ENCODE measurements at places on chromosomes 5 and 9.

- DNase-seq: no peak
These were observed 267.3 kb upstream of the CDH6 start for GRCh38 chr5:30926218-30926617.

GRCh38 chr5:42992088-42992879 is 47.8 kb downstream of the ANXA2R start:
- peak; percentile 48 for DNase-seq

- no peak for DNase-seq
These were observed 78.3 kb downstream of the SMIM23 start for GRCh38 chr5:171863935-171864334.

DNA sequence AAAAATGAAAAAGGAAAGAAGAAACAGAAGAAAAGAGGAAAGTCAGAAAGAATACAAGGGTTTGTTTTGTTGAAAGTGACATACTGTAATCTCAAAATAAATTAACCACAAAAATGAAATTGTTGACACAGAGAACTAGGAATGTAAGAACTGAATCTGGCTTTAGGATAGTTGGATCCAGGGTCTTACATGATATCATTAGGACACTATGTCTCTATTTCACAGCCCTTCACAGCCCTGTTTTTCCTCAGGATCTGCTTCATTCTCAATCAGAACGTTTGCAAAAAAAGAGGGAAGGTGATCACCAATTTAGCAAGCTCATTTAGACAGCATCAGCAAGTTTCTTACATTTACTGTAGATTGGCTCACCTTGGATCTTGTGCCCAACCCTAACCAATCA is 188.5 kb upstream of the NREP start:
- no peak for DNase-seq

DNA sequence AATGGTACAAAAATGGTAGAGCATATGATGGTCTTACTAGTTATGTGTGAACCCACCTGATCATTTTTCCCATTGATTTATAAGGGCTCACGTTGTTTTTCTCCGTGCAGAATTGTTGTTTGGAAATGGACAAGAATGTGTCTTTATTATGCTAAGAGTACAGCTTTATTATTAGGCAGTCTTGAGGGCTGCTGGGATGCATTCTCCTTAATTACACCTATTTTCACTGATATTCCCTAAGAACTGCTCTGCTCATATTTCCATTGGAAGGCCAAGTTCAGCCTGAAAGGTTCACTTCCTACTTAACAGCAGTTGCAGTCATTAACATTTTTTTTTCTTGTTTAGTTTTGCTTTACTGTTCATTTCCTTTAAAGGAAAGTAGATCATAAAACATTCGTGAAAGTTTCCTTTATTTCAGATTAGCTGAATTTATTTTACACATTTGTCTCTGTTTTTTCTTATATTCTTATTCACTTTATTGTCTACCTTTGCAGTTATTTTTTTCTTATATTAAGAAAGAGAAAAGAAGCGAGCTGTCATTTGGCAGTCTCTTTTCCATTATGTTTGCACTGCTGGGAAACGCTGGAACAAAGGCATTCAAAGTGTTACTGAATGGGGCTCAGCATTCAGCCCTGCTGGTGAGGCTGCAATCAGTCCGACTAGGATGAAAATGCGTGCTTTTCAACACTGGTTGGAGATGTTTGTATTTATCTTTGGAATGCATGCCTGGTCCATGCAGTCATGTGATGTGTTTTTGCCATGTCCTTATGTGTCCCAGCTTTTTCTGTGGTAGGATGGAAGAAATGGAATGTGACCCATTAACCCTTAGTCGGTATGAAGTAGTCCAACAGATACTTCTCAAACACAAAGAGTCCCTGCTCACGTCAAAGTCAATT is 602.7 kb upstream of the ZNF608 start:
- no peak for DNase-seq

DNA sequence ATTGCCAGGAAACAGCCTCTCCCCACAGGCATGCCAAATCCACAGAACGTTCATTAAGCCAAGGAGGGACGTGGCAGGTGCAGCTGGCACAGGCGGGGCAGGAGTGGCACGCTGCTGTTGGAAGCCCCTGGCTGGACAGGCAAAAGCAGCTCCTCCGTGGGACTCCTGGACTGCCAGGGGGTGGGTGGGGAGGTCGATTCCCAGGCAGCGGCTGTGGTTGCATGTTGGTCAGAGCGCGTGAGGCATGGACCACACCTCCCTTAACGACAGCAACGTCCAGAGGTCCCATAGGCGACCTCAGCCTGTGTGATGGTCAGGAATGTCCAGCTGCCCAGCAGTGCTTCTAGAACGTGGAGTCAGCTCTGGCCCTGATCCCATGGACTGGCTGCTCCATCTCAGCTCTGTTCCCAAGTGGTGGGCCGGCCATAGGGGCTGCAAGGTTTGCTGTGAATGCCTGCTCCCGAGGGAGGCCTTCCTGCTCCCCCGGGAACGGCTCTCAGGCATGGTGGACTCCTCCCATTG is 6.9 kb downstream of the SLC6A19 start:
- DNase-seq: no peak

- no peak for DNase-seq
These were observed 70.5 kb upstream of the PTCH1 start for GRCh38 chr9:95587021-95587964.

- DNase-seq: no peak
These were observed 926 bp upstream of the MYO10 start for GRCh38 chr5:16936989-16937438.

DNA sequence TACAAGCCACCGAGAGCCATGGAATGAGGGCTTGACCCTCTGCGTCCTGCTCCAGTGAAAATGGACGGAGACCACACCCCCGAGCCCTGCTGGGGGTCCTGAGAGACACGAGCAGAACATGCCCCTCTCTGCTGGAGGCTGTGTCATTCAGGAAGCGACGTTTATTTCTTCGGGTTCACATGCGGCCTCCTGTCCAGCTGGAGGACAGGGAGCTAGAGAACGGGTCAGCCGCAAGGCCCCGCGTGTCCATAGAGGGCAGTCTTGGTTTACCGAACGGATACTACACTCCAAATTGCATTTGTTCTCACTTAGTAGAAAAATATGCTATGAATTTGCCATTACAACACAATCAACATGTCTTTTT is 36.1 kb downstream of the MRPL36 start:
- no peak for DNase-seq

DNA sequence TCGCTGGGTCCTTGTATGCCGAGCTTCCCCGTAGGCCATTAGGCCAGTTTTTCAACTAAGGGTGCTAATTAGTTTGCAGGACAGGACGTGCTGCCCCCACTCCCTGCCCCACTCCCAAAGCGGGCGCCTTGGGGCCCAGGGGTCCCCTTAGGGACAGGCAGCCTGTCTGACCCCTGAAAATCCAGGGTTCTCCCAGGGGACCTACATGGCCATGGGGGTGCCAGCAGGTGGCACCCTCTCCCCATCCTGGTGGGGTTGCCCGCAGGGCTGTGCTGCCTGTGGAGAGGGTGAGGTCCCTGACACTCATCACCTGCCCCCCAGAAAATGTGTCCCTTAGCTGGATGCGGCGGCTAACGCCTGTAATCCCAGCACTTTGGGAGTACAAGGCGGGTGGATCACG is 8.5 kb upstream of the CCDC187 start:
- DNase-seq: peak; percentile 26

- no peak for DNase-seq
These were observed 23.2 kb downstream of the DOCK8 start for GRCh38 chr9:237858-238345.

DNA sequence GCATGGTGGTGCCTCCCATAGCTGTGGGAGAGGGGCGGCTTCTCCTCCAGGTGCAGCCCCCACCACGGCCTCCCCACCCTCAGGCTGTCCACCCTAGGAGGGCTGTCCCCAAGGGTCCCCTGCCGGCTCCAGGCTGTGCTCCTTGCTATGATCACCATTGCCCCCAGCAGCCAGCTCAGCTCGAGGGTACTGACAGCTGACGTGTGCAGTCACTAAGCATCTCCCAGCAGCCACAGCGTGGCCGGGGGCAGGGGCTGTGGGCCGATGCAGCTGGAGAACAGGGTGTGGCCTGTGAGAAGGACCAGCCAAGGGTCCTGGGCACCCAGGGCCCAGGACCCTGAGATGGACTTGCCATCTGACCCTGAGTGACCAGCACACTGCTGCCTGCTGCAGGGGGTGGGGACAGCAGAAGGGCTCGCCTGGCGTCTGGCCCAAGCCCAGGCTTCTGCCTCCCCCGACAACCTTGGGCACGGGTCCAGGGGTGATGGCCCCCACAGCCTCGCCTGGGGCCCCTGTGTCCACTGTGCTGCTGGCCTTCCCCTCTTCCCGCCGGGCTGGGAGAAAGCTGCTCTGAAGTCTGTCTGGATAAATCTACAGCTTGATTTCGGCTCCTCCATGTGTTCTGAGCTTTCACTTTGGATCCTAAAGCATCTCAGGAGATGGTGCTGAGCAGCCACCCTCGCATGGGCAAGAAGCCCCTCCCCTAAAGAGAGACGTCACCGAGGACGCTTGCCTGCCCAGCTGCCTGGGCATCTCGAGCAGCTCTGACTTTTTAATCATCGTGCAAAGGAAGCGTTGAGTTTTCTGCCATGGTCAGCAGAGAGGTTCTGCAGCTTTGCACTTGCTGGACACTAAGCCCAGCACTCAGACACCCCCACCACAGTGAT is 5.5 kb downstream of the KCNT1 start:
- no peak for DNase-seq

DNA sequence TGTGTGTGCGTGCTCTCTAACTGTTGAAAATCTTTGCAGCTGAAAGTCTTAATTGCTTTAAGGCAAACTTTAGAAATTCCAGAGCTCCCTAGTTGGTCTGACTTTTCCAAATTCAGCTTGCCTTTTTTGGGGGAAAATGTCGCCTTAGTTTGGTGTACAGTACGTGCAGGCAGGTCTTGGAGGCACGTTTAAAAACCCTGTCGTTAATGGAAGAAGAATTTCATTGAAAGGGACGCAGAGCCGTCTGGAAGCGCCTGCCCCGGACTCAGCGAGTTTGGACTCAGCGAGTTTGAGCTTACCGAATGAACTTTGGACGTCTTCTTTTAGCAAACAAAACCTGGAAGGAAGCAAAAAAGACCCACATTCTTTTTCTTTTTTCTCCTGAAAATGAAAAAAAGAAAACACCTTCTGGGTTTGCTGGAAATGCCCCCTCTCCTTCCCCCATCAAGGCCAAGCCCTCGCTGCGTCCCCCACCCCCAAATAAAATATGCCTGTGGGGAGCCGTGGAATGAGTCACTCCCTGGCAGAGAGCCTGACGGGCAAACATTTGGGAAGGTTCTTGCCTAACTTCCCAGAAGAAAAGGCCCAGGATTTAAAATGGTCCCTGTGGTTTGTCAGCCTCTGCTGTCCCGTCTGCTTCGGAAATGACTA is 1.5 kb downstream of the NEK6 start:
- DNase-seq: no peak

- no peak for DNase-seq
These were observed 1634.3 kb downstream of the MAT2B start for GRCh38 chr5:165139721-165140120.

DNA sequence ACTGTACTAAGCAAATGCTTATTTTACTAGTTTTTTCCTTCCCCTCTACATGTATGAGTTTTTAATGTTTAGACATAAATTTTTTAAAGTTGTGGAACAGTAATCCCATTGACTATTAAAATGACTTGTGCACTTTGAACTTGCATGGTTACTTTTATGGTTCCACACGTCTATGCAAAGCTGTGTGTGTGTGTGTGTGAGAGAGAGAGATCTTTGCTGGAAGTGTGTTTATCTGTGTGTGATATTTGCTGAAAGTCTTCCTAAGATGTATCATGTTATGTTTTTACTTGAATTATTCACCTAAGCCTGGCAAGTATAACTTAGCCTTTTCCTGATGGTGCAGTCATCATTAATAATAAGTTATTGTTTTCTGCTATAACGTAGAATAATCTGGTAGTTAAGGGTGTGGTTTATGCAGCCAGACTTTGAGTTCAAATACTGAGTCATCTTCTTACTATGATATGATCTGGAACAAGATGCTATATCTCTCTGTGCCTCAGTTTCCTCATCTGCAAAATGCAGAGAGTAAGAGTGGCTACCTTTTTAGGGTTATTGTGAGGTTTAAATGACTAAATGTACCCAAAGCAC is 138.6 kb downstream of the SMARCA2 start:
- no peak for DNase-seq

GRCh38 chr5:169178754-169179153 is 122.2 kb downstream of the SLIT3 start:
- no peak for DNase-seq

DNA sequence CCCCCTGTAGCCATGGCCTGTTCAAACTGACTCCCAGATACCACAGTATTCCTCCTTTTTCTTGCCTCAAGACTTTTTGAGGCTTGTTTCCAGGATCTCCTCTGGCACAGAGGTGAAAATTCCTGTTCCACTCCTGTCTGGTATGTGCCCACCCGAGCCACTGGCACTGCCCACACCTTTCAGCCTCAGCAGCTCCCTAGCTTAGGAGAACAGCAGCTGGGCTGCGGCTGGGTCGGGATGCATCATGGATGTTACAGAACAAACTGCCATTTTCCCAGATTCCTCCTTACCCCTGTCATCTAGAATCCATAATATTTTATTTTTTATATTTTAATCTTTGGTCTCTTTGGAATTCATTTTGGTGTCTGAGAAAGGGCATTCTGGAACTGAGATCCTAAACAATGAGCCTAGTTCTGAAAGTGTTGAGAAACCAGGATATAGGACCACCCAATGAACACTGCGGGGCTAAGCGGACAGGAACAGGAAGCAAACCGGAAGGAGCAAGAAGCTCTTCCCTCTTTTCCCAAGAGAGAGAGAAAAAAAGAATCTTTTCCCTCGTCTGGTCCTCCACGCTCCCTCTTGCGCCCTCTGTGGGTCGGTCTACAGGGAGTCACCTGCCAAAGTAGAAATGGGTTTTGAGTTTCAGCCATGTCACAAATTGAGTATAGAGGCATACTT is 12.5 kb downstream of the OR2S2 start:
- DNase-seq: peak; percentile 65
